Endothelial cell of umbilical vein (primary cell): ENCODE measurements at places on chromosomes 12 and 14. TPM values are rescaled to one million over a fixed set of nuclear protein-coding genes. Genes with fewer than 3 reads are reported as not detected.

Gene ATXN2
- 55.6 and 58.9 TPM in 2 replicates for polyA plus RNA-seq

DNA sequence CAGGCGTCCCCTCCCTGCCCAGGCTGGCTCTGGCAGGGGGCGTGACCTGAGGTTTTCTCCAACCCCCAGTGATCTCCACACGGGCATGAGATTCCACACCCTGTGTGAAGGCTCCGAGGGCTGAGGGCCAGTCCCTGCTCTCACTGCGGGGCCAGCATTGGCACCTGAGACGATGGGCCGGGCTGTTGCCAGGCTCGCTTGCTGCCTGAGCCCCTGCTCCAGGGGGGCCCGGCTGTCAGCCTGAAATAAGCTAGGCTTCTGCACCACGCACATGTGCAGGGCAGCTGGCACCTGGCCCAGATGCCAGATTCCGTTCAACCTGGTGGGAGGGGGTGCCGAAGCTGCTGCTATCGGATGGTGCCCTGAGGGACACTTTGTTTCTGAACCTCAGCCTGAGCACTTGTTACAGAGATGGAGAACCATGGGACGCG, 196.5 kb upstream of the PRMT8 start:
- no peak for DNase-seq

DNA sequence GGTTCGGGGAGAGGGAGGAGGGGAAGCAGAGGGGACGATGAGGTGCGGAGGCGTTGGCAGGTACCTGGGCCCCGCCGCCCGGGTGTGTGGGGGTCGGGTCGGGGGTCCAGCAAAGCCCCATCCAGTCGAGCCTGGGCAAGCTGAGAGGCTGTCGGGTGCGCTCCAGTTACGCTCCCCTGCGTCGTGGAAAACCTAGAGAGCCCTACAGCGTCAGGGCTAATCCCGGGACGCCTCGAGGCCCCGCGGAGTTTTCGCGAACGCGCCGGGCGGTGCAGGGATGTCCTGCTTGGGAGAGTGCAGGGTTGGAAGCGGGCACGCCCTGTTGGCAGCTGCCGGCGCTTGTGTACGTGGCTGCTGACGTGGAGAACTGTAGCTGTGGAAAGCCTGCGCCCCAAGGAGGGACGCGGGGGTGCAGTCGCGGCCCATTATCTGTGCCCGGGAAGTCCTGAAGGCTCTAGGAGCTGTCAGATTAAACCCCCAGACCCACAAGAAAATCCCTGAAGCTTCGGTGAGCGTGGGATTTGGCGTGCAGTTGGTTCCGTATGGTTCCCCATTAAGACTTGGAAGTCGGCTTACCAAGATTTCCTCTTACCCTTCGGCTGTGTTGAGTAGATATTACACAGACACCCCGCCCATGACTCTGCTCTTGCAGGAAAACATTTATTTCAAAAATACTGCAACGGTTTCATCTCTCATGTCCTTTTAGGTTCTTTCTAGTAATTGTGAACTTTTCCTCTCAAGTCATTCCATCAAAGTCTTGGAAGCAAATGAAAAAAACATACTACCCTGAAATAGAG, 11.3 kb upstream of the SLC38A2 start:
- DNase-seq: peak; percentile 92

- DNase-seq: no peak
These were observed 16.4 kb upstream of the NUDT4 start for GRCh38 chr12:93361151-93361919.

DNA sequence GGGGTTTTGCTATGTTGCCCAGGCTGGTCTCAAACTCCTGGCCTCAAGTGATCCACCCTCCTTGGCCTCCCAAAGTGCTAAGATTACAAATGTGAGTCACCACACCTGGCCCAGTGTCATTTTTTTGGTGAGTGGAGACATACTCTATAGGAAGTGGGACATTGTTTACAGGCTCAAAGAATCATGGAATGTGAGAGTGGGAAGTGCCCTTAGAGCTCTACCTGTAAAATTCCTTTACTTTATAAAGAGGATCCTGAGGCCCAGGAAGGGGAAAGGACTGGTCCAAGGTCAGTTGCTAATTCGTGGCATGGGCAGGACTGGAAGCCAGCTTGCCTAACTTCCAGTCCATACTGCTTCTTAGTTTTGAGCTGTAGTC, 8.7 kb upstream of the ADCK1 start:
- DNase-seq: no peak
